ENCODE measurements at places on chromosomes 5 and 9.

- no peak for DNase-seq
Observed at GRCh38 chr5:179266291-179267070, 78.8 kb downstream of the ADAMTS2 start.

- DNase-seq: no peak
Observed at GRCh38 chr5:73273379-73274050, 100.5 kb downstream of the TMEM174 start.

DNA sequence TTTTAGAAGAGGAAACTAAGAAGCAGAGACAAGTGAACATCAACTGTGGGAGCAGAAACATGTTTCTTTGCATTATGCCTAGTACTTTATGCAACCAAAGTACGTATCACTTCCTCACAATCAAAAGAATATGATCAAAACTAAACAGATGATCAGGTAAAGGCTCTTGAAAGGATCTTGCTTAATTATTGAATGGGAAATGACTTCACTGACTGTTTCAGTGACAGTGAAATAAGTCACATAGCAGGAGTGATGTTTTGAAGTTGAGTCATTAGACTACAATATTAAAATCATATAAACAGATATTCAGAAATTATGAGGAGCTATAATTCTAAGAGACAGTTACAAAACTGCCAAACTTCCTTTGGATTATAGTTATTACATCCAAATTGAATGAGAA is 527.3 kb downstream of the MTRR start:
- no peak for DNase-seq

- no peak for DNase-seq
Observed at GRCh38 chr5:88279584-88279983, 10.9 kb upstream of the TMEM161B start.

- no peak for DNase-seq
Observed at GRCh38 chr9:137110147-137110910, 4.2 kb downstream of the DPP7 start.

GRCh38 chr5:109944461-109944860 is 254.7 kb downstream of the MAN2A1 start:
- no peak for DNase-seq

GRCh38 chr5:147359581-147359980 is 124.8 kb downstream of the STK32A start:
- no peak for DNase-seq

DNA sequence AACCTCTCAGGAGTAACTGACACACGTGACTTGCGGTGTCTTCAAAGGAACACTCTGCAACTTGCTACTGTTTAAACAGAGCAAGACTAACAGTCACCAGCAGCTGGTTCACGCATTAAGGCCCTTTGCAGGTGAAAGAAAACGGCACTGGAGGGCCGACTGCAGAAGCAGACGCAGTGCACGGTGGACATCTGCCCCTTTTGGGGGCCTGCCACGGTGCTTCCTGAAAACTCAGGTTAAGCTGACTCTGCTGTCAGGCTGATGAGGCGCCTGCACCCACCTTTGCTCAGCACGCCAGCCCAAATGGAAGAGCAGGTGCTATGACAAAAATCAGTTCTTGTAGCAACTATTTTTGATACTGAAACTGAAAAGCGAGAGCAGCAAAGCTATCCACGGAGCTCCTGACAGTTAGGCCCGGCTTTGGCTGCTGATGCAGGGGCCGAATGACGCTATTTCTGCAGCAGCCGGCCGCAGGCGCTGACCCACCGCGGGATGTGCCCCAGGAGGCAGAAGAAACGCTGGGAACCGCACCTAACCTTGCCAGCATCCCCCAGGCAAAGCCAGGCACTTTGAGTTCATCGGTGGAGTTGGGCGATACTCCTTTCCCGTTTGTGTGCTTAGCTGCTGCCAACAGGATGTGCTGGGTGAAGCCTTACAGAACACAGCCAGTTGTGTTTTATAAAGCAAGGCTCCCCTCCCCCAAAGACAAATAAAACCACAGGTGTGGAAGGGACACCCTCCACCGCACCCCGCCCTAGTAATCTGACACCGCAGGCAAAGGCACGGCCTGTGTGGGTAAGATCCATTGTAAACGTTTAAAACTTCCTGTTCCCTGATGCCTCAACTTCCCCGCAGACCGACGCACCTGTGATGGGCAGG is 21.1 kb upstream of the TERT start:
- peak; percentile 70 for DNase-seq

- DNase-seq: no peak
Observed at GRCh38 chr5:52491818-52492217, 295.9 kb upstream of the ITGA1 start.

Measured in activated T-cell treated with anti-CD3 and anti-CD28 coated beads, Interleukin-2, amount 50 U/mL, for 48 hours (primary cell).